ENCODE measurements at places on chromosomes 5 and 9. TPM values are rescaled to one million over a fixed set of nuclear protein-coding genes. Genes with fewer than 3 reads are reported as not detected.

ZBTB6 gene
- 13.2 TPM for total RNA-seq

COL27A1 gene
- 12.3 TPM for total RNA-seq

SGCD gene
- 43.8 TPM for total RNA-seq

GNA14 gene
- total RNA-seq, result 1.2 TPM

WHRN gene
- 3.1 TPM for total RNA-seq

IL3 gene
- not detected for total RNA-seq

SLC6A3 gene
- 0.96 TPM for total RNA-seq

PDE8B gene
- 5.8 TPM for total RNA-seq

VDAC1 gene
- 207 TPM for total RNA-seq

SH3TC2 gene
- 5.8 TPM for total RNA-seq

FOXD4L4 gene
- 1.9 TPM for total RNA-seq

SIMC1 gene
- 3.4 TPM for total RNA-seq

DBH gene
- 0.72 TPM for total RNA-seq

MLANA gene
- total RNA-seq, result 1.2 TPM

FBXL7 gene
- total RNA-seq, result 7.9 TPM

GOLGA2 gene
- total RNA-seq, result 161 TPM

GFPT2 gene
- total RNA-seq, result 170 TPM

ZFAND5 gene
- total RNA-seq, result 134 TPM

GCNT1 gene
- total RNA-seq, result 36.4 TPM

FBP2 gene
- total RNA-seq, result not detected

MARCOL gene
- total RNA-seq, result 3.9 TPM

SELENOP gene
- total RNA-seq, result 148 TPM
